SJSA1 (cell line): ENCODE measurements at places on chromosomes 7 and 10. TPM values are rescaled to one million over a fixed set of nuclear protein-coding genes. Genes with fewer than 3 reads are reported as not detected.

- DNase-seq, result no peak
Observed at GRCh38 chr10:125557801-125558505, 125.0 kb downstream of the TEX36 start.

Gene CUZD1
- total RNA-seq, result 2.0 and 3.5 TPM in 2 replicates

DNA sequence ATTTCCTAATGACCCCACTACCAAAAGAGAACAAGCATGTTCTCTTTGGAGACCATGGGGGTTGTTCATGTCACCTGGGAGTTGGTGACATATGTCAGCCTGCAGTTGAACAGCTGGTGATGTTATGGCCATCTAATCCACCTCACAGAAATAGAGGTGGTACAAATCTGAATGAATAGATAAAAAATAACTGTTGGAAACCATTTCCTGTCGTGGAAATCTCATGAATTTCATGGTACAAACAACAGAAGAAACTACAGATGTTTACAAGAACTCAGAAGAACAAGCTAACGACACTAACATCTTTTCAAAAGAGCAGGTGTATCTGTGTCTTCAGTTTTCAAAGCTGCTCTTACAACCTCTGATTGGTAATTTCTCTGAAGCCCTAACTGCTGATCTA is 81.3 kb downstream of the RAPGEF5 start:
- no peak for DNase-seq

DNA sequence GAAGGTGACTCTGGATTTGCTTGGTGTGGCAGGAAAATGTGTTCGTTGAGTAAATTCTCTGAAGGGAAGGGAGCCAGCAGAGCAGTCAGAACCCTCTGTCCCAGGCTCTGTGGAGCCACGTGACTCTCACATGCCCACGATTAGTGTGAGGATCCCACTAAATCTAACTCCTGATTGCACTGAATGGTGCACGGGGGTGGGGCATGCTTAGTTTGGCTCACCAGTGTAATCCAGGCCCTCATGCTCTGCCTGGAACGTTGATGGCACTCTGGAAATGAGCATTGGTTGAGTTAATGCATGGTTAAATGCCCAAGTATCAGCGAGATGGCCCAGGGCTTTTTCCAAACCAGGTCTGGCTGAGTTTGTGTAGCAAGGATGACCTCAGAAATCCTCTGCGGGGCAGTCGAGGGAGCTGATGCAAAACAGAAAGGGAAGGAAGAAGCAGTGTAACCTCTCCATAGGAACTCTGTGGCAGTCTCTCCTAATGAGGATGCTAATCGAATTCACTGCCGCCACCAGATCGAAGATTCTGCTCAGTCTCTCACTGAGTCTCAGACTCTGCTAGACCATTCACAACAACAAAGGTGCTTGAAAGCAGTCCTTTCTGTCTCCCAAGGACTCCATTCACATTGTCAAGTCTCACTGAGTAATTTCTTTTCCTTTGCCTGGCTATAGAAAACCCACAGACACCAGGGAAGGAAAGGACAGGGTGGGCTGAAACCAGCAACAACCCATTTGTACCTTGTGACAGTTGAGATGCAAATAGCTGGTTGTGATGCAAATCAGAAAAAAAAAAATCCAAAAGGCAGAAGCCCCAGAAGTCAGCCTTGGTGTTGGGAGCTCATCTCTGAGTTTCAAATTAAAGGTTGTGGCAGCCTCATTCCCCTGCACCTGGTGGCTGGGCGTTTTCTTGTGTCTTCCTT is 98.1 kb downstream of the C10orf105 start:
- no peak for DNase-seq

DNA sequence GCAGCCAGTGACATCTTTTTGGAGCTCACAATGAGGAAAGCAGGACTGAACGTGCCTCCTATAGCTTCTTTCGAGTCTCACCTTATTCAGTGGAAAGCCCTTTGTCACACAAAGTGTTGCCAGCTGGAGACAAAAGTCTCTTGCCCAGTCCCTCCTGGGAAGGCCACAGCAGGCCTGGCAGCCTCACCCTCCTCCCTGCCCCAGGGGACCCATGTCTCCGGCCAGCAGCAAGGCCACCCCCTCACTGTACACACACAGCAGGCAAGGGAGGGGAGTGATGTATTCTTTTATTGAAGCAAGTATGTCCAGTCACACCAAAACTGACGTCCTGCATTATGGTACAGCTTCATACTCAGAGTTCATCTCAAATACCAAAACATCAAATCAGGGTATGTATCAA is 56.0 kb downstream of the CSGALNACT2 start:
- DNase-seq, result no peak

- DNase-seq, result no peak
Observed at GRCh38 chr7:122972056-122972455, 23.4 kb downstream of the TAS2R16 start.
